ENCODE measurements at places on chromosomes 7 and 10.

GRCh38 chr7:1291357-1291689 lies 58.7 kb downstream of the UNCX start:
- no peak for DNase-seq

GRCh38 chr10:114131094-114131493 lies 42.9 kb downstream of the CCDC186 start:
- no peak for DNase-seq

DNA sequence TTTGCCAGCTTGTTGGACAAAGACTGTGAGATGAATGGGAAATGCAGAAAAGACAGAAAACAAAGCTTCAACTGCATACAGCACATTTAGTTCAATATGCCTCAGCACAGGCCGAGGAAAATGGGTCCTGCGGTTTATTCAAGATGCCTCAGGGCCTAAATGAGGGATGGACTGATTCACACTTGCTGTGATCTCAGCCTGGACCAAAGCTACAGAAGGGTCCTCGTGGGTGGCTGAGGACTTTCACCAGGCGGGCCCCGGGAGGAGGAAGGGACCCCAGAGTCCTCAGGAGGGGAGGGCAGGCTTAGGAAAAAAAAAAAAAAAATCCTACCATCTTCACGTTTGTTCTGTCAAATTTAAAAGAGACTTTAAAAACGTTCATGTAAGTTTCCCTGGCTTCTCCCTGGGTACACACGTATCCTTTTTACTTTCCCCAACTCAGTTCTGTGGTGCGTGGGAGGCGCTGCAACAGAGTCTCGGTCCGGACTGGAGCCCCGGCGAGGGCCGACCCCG lies 624 bp upstream of the ZNF783 start:
- peak; percentile 80 for DNase-seq

DNA sequence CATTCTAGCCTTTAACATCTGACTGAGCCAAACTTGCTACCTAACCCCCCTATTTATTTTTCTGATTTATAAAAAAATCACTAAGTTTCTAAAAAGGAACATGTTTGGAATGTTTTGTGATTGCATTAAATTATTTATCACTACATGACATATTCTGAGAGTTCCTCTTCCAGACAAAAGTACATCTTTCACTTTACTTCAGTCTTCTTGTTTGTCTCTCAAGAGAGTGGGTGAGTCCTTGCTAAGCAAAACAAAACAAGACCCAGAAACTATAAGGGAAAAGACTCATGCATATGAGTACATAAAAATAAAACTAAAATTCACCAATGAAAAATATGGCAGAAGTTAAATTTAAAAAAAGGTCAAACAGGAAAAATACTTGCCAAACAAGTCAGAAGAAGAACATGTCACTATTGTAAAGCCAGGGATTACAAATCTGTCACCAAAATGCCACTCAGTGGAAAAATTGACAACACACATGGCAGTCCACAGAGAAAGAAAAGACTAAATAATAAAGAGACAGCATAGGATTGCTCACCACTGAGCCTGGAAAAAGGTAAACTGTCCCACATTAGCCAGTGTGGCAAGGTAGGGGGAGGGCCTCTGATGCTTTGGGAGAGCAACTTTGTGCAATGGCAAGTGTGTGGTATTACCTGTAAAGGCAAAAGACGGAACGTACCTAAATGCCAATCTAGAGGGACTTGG lies 166.7 kb upstream of the ZNF32 start:
- no peak for DNase-seq

DNA sequence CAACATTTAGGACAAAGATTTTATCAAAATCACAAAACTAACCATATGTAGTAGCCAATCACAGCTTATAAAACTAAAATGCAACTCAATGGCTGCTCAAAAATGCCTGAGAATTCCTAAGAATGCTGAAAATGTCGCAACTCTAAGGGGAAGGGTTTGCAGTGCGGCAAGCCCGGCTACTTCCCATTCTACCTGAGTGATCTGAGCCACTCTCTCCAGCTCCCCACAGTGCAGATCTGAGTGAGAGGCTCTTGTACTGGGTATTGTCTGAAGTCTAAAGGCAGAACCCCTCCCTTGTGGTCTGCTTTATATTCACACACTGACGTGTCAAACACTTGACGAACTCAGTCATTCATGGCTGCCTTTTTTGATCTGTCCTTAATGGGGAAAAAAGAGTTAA lies 28.9 kb downstream of the RAB11FIP2 start:
- DNase-seq, result peak; percentile 4

DNA sequence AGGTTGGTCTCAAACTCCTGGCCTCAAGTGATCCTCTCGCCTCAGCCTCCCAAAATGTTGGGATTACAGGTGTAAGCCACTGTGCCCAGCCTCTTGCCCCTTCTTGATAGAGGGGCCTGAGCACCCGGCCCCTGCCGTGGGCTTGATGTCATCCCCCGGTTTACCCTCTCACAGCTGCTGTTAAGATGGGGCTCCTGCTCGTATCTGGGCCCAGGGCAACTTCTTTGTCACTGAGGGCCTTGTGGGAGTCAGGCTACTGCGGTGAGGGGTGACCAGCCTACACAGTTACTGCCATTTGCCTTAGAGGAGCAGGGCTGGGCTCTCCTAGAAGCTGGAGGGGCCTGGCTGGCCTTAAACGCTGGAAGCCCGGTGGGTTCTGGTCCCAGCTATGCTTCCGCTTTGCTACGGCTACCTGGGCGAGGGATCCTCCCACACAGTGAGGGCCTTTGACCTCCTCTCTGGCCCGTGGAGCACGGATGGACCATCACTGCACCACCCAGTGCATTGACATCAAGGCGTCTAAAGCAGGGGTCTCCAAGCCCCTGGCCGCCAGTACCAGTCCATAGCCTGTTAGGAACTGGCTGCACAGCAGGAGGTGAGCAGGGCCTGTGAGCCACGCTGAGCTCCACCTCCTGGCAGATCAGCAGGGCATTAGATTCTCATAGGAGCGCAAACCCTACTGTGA lies 1.1 kb upstream of the TMEM130 start:
- no peak for DNase-seq

DNA sequence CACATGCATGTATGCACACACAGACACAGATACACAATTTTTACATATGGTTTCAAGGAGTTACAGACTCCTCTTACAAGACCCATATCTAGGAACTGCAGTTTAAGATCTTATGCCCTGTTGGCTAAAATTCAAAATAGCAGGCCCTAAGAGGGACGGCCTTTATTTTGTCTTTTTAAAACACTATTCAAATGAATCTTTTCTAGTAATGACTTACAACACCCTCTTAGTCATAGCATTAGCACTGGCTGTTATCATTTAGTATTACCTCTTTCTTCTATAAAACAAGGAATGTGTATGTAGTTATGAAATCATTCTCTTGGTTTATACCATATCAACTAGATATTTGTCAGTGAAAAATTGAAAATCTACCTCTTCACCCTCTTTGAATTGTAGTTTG lies 15.3 kb downstream of the PAPSS2 start:
- DNase-seq, result peak; percentile 60

DNA sequence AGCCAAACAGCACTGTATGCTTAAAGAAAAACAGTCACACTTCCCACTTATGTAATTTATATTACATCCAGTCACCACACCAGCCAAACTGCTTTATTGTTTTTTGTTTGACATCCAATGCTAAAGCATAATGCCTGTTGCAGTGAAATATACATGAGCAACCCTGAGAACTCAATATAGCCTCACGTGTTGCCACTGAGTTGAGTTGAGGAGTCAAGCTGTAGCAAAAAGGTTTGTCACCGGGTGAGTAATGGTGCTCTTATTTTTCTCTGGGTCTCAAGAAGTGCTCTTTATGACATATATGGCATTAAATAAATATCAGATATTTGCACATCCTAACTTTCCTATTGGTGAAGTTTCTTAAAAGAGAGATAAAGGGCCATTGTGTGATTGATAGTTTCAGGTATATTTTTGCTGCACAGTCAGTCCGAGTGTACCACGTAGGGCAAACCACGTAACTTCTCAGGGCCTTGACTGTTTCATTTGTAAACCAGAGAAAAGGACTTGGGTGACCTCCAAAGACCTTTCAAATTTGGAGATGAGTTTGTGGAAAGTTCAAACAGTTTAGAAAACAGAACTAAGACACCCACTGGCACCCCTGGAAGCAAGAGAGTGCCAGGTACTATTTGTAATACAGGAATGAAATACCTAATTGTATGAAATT lies 168.5 kb downstream of the CFTR start:
- DNase-seq, result peak; percentile 8

DNA sequence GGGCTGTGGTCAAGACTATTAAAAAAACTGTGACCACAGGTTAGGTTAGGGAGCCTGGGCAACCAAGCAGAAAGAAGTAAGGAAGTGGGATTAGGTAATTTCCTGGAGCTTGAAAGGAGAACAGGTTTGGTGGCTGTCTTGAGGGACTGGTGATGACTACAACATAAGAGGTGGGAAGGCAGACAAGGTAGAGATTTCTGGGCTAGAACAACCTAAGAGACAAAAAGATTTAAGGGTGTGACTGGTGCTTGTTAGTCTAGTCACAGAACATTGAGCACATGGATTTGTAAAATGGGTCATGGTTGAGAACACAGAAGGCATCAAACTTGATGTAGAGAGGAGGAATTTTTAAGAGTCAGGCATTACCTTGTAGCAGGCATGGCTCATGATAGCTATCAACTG lies 123.7 kb upstream of the ASAH2 start:
- peak; percentile 94 for DNase-seq

DNA sequence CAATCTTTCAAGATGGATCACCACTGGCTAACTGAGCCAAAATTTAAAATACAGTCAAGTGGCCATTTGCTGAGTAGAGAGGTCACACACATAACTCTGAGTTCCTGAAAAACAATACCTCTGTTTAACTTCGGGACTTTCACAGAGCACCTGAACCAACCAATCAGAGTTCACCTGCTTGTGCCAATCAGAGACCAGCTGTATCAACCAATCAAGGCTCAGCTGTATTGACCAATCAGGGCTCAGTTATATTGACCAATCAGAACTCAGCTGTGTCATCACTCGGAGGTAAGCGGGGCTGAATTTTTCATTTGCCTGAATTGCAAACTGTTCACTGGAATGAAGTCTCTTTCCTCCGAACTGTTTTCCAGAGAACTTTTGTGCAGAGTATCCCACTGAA lies 10.0 kb upstream of the CPXM2 start:
- no peak for DNase-seq

GRCh38 chr7:69736126-69736810 lies 138.0 kb downstream of the AUTS2 start:
- DNase-seq, result no peak

DNA sequence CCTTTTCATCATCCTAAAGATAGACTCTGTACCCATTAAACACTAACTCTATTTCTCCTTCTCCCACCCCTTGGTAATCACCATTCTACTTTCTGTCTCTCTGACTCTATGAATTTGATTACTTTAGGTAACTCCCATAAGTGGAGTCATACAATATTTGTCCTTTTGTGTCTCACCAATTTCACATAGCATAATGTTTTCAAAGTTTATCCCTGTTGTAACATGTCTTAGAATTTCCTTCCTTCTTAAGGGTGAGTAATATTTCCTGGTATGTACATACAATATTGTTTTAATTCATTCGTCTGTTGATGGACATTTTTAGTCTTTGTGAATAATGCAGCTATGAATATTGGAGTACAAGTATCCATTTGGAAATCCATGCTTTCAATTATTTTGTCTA lies 50.9 kb upstream of the CDCA7L start:
- peak; percentile 98 for DNase-seq

GRCh38 chr10:92451431-92451830 lies 122.5 kb downstream of the IDE start:
- no peak for DNase-seq

DNA sequence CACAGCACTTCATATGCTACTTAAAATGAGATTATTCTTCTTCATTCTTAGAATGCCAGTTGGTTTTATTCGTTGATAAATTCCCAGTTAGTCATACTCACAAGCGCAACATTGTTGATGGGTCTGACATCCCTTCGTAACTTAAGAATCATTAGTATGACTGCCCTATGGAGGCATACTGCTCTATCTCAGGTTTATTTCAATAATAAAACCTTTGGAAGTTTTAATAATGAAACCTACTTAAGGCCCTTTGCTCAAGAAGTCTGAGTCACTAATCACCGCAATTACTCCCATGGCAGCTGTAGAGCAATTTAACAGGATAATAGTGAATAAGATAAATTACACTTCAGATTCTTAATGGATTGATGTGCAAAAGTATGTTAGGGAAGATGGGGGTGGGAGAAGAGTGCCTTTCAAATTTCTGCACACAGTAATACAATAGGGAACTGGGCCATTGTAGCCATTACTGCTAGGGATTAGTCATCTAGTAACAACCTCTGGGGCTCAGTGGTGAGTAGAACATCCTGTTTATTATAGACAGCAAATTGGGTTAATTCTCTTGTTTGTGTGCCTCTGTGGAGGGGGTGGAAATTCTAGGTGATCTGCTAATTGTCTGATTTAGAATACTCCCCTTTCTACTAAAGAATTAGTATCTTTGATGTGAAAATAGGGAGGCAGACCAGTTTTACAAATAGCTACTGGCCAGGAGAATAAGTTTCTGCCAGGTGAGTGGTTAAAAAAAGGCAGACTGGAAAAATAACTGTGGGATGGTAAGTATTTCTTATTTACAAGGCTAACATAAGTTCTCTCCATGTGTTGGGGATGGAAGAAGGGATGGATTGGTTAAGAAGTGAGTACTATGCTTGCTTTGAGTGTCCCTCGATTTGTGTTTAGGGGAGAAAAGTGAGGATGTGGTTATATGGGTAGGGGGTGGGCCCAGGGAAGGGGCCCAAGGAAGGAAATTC lies 74.5 kb upstream of the VKORC1L1 start:
- DNase-seq, result peak; percentile 63

DNA sequence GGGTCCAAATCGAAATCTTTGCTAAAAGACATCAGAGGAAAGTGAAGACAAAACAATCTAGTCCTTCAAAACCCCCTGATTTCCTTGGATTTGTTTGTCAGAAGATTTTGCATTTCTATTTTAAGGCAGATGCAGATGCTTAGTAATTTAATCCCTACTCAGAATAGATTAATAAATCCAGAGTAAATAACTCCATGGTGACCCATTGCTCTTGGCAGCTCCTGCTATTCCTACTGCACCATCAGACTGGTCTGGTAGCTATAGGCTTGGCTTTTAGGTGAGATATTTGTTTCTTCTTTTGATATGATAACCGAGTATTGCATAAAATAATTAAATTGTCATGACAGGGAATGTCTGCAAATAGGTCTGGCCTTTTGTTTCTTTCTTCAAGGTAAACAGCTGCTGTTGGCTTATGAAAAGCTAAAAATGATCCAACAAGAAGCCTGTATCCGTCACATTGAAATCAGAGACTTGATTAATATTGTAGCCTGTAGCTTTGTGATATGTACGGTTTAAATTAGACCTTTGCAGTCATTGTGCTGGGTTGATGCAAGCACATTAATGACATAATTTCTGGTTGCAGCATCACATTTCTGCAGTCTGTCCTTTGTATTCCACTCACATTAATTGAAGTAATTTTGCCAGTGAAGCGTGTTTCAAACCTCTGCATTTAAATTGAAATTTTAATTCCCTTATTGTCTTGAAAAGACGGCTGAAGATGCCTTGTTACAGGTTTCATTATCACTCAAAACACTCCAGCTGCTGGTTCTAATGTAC lies 40.7 kb downstream of the EXOC4 start:
- DNase-seq, result no peak
